ENCODE measurements at places on chromosomes 5 and 9.
A peak's percentile ranks its signal among the peaks of the same experiment; 100 is the strongest.

DNA sequence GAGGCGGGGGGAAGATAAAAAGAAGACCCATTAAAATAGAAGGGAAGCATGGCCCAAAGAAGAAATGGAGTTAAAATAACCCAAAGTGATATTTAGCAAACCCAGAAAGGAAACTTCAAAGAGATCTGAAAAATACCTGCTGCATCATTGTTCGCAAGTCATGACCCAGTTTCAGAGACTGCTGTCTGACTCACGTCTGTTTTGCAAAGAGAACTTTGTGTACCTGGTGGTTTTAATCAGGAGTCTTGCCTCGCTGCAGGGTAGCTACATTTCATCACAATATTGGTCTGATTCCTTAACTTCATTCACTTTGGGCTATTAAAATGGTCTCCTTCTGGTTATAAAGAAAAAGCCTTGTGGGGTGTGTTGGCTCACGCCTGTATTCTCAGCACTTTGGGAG lies 461.1 kb upstream of the DAP start:
- no peak for DNase-seq

DNA sequence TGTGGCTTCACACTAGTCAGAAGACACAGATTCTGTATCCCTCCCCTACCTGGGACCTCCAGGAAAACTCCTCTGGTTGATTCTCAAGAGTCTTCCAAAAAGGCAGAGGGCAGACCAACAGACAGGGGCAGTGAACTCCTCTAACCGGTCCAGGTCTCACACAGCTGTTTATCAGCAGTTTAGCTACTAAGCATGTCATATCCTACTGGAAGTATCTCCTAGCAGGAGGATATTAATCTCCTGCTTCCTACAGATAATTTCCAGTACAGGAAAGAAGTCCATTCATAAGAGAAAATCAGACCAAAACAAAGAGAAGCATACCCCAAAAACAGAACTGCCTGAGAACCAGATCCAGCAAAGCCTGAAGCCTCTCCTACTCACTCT lies 64.3 kb downstream of the DTWD2 start:
- DNase-seq = no peak

GRCh38 chr9:90562229-90562628 lies 80.4 kb downstream of the DIRAS2 start:
- DNase-seq = no peak

DNA sequence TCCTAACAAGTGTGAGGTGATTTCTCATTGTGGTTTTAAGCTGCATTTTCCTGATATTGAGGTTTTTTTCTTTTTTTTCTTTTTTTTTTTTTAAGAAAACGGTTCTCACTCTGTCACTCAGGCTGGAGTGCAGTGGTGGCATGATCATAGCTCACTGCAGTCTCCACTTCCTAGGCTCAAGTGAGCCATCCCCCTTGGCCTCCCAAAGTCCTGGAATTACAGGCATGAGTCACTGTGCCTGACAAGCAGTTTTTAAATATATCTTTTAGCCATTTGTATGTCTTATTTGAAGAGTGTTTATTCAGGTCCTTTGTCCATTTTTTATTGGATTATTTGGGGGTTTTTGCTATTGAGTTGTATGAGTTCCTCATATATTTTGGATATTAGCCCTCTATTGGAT lies 53.8 kb downstream of the GCNT1 start:
- DNase-seq = peak; percentile 85

DNA sequence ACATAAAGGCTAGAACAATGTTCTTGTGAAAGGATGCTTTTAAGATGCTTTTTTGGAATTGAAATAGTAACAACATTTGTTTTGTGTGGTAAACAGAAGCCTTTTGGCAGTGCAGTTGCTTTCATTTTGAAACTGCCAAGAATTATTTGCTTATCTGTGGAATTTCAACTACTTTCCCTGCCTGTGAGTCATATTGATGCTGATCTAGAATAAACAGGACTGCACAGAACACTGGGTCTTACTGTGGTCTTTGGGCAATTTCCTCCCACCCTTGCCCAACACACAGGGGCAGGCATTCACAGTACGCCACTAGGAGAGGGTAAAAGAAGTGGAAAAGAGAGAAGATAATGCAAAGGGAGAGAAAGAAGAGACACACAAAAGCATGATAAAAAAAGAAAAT lies 483.7 kb downstream of the ELAVL2 start:
- peak; percentile 21 for DNase-seq

- no peak for DNase-seq
Observed at GRCh38 chr5:130102375-130102774, 198.1 kb downstream of the CHSY3 start.

GRCh38 chr5:168608386-168608785 lies 29.2 kb upstream of the PANK3 start:
- DNase-seq = no peak

- no peak for DNase-seq
Observed at GRCh38 chr5:72308853-72309191, 11.2 kb downstream of the MRPS27 start.

GRCh38 chr5:131386779-131387178 lies 122.9 kb downstream of the CDC42SE2 start:
- no peak for DNase-seq

DNA sequence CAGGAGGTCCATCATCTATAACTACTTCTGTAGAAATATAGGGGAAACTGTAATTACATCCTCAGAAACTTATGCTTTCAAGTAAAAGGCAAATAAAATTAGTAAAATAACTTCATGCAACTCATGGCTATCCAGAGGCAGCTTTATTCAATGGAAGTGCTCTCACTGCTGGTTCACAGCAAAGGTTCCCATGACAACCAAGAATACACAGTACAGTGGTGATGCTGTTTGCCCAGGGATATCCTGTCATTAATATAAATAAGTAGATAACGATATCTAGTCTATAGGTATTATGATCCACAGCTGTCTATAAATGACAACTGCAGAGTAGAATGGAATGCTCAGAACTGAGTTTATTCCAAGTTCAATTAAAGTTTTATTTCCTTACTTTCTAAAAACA lies 390.3 kb downstream of the PDE4D start:
- no peak for DNase-seq

- DNase-seq = no peak
Observed at GRCh38 chr5:158514986-158515359, 584.7 kb downstream of the EBF1 start.

DNA sequence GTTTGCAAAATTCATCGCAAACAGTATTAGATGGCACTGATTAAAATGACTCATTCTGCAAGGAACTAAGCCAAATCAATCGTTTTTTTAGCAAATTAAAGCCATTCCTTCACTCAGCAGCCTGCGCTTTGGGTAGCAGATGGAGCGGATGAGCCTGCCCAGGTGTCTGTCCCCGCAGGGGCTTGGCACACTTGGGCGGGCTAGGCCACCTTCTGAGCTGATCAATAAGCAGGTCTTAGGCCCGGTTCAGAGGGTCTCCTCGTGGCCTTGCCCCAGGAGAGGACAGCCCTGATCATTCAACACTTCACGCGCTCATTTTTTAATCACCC lies 78.0 kb upstream of the FCN1 start:
- no peak for DNase-seq

DNA sequence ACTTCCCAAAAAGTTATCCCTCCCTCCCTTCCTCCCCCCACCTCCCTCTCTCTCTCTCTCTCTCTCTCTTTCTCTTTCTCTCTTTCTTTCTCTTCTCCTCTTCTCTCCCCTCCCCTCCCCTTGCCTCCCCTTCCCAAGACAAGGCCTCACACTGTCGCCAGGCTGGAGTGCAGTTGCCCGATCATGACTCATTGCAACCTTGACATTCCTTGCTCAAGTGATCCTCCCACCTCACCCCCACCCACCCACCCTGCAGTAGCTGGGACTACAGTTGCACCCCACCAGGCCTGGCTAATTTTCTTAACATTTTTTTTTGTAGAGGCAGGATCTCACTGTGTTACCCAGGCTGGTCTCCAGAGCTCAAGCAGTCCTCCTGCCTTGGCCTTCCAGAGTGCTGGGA lies 32.8 kb downstream of the VPS13A start:
- DNase-seq = peak; percentile 45

- DNase-seq = no peak
Observed at GRCh38 chr9:134040781-134041648, 15.7 kb downstream of the BRD3OS start.

DNA sequence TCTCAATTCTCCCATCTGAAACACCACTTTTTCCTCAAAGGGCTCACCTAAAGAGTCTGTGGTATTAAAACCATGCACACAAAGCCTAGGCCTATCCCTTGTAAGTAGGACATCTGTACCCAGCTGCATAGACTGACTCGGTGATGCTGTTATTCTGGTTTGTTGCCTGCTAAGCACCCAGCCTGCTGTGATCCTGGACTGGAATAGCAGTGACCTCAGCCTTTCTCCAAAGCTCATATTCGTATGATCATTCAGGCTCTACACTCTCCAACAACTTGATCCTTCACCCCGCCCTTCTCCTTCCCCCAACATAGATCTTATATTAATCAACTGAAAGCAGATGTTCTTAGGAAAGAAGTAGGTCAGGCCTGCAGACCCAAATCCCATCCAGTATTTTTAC lies 81.4 kb upstream of the WWC1 start:
- no peak for DNase-seq

DNA sequence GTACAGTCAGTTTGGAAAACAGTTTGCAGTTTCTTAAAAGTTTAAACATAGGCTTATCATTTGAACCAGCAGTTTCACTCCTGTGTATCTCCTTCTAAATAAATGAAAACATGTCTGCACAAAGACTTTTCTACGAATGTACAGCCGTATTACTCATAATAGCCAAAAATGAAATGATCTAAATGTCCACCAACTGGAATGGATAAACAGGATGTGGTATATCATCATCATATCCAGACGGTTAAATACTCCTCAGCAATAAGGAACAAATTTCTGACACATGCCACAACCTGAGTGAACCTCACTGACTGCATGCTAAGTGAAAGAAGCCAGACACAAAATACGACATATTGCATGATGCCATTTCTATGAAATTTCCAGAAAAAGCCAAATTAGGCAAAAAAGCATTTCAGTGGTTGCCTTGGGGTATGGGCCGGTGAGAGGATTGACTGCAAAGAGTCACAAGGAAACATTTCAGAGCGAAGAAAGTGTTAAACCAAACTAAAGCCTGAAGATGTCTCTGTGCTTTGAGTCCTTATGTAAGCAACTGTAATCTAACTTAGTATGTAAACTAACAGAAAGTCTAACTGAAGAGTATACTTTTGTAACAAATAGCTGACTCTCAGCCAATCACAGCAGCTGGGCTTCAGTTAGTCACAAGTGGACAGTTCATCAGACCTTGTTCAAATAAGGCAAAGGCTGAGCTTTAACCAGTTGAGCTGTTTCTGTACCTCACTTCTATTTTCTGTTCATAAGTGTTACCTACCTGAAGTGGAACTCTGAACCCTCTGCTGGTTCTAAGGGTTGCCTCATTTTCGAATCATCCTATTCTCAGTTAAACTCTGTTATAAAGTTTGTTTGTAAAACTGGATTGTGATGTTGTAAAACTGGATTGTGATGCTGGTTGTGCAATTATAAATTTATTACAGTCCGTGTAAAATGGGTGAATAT lies 65.2 kb downstream of the TRIO start:
- peak; percentile 92 for DNase-seq

GRCh38 chr9:68429631-68430030 lies 73.2 kb downstream of the PGM5 start:
- no peak for DNase-seq

DNA sequence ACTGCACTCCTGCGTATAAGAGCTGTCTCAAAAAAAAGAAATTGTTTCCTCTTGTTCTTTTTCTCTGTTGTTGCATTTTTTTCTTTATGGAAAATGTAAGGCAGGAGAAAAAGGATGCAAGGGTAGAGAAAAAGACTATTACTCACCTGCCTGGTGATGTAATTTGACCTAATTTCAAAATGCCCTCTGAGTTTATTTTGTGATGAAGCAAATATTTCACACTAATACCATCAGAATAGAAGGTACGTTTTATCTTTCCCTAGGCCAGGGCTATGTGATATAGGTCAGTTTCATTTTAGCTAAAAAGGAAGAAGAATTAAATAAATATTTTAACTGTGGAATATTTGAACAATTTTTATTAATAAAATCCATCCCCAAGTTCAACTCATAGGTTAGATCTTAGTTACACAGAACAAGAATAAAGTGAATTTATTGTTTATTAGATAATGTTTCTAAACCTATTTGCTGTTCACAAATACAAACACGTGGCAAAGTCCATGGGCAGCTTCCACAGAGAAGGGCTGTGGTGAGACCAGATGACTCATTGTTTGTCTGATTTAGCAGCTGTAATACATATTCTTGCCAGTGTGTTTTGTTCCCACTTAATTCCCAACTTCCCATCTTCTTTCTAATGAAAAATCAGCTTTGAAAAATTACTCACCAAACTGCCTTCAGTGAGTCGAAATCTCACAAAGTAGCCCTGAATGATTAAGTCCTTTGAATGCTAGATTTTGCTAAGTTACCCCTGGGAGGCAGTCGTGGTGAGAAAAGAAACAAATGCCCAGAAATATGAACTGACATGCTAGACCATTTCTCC lies 52.8 kb upstream of the CCDC112 start:
- peak; percentile 84 for DNase-seq

- no peak for DNase-seq
Observed at GRCh38 chr9:126745574-126746411, 59.0 kb upstream of the ZBTB43 start.

- DNase-seq = no peak
Observed at GRCh38 chr9:121584421-121584820, 67.0 kb upstream of the DAB2IP start.

GRCh38 chr9:135698767-135699166 lies 514 bp downstream of the SOHLH1 start:
- DNase-seq = no peak

DNA sequence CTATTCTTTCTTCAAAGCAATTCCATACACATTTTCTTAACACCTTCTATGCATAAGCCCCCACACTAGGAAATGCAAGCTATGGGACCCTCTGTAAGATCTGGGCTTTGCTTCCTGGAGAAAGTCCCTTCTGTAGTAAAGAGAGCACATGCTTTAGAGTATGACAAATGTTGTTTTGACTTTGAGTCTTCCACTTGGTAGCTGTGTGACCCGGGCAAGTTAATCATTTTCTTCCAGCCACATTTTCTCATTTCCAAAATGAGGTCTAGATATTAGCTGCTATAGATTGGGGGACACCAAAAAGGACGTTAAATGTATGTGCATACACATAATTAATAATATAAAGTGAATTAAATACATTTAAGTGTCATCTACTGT lies 334.0 kb downstream of the NFIB start:
- DNase-seq = no peak

- no peak for DNase-seq
Observed at GRCh38 chr5:152403046-152403445, 2.0 kb downstream of the NMUR2 start.

DNA sequence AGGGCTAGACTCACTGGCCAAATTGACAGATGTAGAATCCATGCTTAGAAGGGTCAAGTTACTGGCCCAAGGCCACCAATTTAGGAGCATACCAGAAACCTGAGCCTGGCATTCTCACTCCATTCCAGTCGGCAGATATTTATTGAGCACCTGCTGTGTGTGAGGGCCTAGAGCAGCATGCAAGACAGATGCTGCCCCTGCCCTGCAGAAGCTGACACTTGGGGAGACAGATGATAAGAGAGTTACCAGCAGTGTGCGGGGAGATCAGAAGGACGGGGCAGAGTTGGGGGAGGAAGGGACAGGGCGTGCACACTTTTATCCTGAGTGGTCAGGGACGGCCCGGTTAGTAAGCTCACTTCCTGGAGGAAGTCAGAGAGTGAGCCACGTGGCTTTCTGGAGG lies 111.5 kb upstream of the RAPGEF1 start:
- no peak for DNase-seq

GRCh38 chr5:68862560-68862959 lies 231.3 kb upstream of the SLC30A5 start:
- no peak for DNase-seq

GRCh38 chr9:104858846-104859245 lies 69.1 kb downstream of the ABCA1 start:
- DNase-seq = peak; percentile 68

All from fibroblast of skin of right biceps (primary cell).